Left renal cortex interstitium (tissue), 4 donors: ENCODE measurements at places on chromosomes 7 and 10. TPM values are rescaled to one million over a fixed set of nuclear protein-coding genes. Genes with fewer than 3 reads are reported as not detected.

DNA sequence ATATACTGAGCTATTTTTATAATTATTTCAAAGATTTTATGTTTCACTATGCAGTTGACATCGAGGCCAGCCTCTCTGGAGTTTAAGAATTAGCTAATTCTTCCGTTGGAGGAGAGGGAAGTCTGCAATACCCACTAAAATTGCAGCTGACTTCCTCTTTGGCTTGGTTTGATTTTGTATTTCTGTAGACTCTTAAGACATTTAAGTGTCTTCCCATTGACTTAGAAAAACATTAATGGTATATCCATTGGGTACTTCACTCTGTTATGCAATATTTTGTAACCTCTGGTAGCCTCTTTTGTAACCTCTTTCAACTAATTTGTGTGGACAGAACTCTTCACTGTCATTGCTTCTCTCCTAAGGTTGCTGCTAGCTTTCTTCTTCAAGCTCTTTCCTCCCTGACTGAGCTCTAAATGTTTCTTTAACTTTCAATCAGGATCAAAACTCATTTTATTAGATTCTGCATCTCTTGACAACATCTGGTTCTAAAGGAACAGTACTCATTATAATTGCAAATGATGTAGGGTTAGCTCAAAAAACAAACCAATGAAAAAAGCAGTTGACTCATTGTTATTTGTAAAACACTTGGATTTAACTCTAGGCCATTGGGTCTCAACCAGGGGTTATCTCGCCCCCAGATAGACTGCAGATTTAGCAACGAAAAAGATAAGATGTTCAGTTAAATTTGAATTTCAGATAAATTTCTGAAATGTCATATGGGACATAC, 1.7 kb upstream of the ANKRD22 start:
- no peak for DNase-seq

DNA sequence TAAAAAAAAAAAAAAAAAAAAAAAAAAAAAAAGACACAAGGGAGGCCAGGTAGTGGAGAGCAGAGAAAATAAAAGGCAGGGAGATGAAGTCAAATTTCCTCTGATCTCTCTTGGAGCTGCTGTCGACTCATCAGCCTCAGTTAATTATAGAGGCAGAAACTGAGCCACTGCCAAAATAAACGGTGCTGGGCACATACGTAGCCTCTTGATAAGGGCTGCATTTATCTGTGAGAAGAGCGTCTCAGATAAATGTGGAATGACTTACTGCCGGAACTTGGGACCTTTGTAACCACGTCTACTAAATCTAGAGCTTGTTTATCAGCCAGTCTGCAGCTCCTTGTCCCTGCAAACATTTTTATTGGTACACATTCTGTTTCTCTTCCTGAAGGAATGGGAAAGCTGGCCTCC, 162.3 kb downstream of the BAMBI start:
- DNase-seq = peak; percentile 70

DNAH11 gene
- 5.2 TPM for polyA plus RNA-seq

CHRM2 gene
- 3.4 TPM for polyA plus RNA-seq

GRCh38 chr7:25671111-25671510, 442.8 kb upstream of the NPVF start:
- DNase-seq = no peak

- no peak for DNase-seq
Observed at GRCh38 chr7:157473051-157473569, 136.3 kb downstream of the DNAJB6 start.

CYP3A7 gene
- 0.90 TPM for polyA plus RNA-seq

DNA sequence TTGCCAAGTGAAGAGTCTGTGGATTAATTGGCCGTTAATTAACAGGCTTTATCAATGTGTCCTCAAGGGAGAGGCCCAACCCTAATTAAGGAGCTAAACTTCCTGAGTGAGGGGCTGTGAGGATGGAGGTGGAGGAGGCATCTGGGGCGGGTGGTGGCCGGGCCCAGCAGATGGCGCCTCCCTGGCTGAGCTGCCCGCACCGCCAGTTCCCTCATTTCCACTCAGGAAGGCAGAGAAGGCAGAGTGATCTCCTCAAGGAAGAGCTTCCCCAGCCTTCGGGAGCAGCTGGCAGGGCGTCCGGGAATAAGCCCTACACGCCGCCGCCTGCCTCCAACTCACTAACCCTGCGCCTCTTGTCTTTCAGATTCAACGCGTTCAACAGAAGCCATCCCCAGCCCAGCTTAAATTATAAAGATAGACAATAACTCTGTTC, 112.2 kb downstream of the CYTH3 start:
- DNase-seq = no peak

GNAT3 gene
- not detected for polyA plus RNA-seq

- DNase-seq = no peak
Observed at GRCh38 chr10:33986016-33986415, 651.5 kb upstream of the NRP1 start.

DNA sequence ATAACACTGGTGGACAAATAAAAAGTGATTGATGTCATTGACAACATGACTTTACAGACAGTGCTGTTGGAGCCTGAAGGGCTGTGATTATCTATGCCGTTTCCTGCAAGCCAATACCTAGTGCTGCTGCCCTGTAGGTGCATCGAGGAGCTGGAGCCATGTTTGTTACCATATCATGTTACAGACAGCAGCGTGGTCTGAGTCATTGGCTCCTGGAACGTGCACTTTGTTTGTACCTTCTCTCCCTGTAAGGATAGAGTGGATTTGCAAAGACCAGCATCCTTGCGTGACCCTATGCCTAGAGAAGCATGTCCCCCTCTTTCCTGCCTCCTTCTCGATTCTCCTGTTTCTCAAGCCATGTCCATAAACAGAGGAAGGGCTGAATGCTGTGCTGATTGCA, 597.2 kb downstream of the TYW1 start:
- DNase-seq = no peak

DNA sequence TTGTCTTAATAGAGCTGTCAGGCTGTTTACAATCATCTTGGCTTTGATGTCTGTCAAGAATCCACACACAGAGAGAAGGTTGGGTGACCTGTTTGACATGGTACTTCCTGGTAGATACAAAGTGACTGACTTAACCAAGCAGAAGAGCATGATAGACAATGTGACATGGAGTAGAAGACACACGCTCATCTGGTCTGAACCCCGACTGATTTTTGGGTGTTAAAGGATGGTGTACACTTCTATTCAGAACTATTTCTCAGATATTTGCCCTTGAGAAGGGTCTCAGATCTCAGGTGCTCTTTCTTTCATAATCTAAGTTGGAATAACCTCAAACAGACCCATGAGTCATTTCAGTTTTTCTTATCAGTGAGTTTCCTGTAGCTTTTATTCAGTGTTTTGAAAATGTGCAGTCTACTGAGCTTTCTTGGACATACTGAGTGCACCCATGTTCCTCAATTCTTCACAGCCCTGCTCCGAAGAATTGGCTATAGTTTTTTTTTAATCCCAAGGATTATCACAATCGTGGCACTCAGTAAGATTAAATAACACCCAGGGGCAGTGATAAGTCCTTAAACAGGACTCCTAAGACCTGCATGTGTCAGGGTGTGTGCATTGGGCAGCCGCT, 46.4 kb upstream of the NXPH1 start:
- DNase-seq = no peak

DNA sequence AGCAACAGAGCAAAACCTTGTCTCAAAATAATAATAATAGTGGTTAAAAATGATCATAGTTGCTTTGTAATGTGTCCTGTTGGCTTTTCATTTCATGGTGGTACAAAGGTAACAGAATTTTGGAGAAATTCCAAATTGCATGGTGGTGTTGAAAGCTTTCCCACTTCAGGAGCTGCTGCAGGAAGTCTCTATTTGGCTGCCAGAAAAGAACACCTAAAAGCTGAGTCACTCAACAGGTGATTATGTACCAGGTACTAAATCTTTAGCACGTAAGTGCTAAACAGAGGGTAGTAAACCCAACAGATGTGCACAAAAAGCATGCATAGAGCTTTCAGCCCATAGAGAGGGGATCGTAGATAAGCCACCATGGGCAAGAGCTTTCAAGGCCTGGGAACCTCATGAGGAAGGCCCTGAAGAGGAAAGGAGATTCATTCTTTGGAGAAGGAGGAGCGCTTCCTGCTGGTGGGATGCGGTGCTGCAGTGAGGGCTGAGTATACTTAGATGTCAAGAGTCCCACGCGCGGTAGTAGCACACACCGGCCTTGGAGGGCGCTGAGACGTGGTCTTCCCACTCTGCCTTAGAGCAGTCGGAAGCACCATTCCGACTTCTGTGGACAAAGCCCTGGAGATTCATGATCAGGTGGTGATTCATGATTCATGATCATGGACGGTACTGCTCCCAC, 118.7 kb downstream of the RALA start:
- DNase-seq = no peak

DNA sequence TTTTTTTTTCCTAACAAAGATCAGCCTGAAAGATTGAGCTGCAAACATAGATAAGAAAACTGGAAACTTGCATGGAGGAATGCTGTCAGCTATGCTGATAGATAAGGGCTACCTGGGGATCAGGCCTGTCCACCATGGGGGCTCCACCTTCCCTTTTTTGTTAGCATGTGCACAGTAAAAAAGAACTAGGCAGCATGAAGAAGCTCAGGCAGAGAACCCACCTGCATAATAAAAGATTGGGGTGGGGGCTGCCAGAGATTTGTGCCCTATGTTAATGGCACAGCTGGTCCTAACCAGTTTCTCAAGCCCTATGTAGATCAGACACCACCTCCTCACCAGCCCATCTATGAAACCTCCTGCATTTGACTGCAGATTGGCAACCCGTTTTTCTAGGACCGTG, 45.4 kb upstream of the CACNB2 start:
- no peak for DNase-seq

ADRB1 gene
- 0.06 TPM for polyA plus RNA-seq

DNA sequence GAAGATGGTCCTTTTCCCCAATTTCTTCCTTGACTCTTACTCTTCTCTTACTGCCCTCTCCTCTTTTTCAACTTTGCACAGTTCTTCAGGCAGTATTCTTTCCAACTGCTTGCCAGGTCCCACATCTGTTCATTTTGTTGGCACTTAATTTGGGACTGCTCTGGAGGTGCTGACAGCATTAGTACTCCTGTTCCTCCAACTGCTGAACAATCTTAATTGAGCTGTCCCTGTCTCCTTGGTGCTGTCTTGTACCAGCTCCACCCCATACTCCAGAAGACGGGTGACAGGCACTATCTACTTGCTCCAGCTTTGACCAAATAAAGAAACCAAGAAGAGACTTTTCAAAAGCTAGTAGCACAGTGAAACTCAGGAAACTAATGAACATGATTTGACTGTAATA, 160.0 kb downstream of the PDE1C start:
- no peak for DNase-seq

TDRD1 gene
- polyA plus RNA-seq = 0.05 TPM

GRCh38 chr7:127214956-127215718, 37.6 kb downstream of the GRM8 start:
- DNase-seq = no peak

DNA sequence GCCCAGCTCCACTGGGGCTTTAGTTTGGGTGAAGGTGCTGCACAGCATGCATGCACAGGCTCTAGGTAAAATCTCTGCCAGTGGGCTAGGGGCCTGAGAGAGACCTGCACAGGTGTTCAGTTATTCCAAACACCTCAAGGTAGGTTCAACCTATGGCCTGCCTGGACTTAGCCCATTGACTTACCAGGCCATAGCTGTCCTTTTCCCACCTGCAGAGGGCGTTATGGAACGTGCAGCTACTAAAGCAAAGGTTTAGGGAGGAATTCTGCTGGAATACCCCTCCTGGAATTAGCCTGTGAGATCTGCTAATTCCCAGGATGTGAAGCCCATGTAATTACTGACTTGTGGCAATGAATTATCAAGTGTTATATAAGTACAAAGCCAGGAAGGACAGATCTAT, 3.6 kb downstream of the VWC2 start:
- DNase-seq = no peak

- no peak for DNase-seq
Observed at GRCh38 chr10:4698075-4698474, 127.9 kb upstream of the AKR1E2 start.

DNA sequence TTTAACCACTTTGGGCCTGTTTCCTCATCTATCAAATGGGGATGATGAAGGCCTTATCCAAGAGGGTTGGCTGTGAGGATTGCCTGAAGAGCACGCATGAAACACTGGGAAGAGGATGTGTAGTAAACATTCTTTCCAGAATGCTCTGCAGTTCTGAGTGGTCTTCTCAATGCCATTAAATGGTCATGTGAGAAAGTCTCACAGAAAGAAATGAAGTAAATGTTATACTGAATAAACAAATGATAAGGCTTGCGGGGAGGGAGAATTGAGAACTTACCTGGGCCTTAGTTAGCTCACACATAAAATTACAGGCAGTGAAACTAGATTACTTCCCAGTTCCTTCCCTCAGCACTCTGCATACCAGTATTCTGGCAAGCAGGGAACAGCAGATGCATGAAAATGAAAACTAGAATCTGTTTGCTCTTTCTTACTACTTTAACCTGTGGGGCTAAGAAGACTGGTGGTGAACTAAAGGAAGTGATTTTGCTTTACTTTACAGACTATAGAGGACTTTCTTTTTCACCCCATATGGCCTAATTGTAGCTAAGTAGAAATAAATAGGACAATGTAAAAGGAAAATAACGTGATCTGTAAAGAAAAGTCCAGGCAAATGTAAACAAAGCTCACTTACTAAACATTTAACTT, 135.3 kb upstream of the CCDC6 start:
- no peak for DNase-seq

- DNase-seq = no peak
Observed at GRCh38 chr7:10022957-10023356, 950.7 kb upstream of the PHF14 start.

DNA sequence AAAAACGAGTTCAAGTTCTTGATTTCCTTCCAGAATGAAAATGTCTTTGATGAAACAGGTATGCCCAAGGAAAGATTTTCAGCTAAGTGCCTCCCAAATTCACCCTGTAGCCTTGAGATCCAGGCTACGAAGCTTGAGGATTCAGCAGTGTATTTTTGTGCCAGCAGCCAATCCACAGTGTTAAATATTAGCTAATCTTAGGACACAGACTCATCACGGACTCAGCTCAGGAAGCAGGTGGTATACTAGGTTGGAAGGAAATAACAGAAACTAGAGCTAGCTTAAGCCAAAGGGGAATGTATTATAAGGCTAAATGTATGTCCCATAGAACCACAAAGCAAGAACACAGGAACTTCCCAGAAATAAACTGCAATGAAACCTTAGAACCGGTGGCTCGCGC, 151.0 kb upstream of the PRSS1 start:
- no peak for DNase-seq

HOXA10 gene
- polyA plus RNA-seq = 155 TPM

DNA sequence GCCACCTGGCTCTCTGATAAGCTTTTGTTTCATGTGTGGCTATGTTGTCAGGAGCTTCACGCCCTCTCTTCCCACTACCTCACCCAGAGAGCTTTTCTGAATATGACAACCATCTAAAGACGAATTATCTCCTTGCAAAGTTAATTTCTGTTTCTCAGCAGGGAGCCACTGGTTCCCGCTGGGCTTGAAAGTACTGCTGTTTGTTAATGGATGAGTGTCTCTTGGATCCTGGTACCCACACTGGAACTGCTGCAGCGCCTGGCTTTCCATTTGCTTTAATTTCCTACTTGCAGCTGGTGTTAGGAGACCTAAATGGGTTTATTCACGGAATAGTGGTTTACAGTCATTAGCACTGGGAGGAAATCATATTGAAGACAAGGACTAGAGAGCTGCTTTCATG, 267.9 kb upstream of the LRGUK start:
- no peak for DNase-seq

GRCh38 chr7:37440738-37441385, 7.8 kb downstream of the ELMO1 start:
- no peak for DNase-seq

FAM25A gene
- polyA plus RNA-seq = not detected

ECHDC3 gene
- polyA plus RNA-seq = 11.3 TPM

- DNase-seq = peak; percentile 70
Observed at GRCh38 chr10:84291384-84291783, 37.0 kb upstream of the CCSER2 start.

SUN3 gene
- polyA plus RNA-seq = 0.27 TPM

GRCh38 chr10:86359111-86359510, 7.5 kb downstream of the GRID1 start:
- DNase-seq = no peak
